ENCODE measurements at places on chromosomes 6 and 20.

- no peak for DNase-seq
These were observed 6.9 kb downstream of the PSMG4 start for GRCh38 chr6:3265671-3266070.

DNA sequence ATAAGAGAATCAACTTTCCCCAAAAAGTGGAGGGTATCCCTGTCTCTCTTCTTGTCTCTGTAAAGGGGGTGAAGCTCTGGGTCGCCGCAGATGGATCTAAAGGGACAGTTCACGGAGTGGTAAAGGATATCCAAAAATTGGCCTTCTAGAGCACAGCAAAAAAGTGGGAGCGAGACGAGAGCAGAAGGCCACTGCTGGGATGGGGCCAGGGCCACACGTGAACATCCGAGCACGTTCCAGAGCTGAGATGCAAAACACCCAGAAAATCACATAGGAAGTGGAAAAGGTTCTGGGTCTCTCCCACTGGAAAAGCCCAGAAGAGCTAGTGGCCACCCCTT lies 837 bp downstream of the TRAM2 start:
- no peak for DNase-seq

DNA sequence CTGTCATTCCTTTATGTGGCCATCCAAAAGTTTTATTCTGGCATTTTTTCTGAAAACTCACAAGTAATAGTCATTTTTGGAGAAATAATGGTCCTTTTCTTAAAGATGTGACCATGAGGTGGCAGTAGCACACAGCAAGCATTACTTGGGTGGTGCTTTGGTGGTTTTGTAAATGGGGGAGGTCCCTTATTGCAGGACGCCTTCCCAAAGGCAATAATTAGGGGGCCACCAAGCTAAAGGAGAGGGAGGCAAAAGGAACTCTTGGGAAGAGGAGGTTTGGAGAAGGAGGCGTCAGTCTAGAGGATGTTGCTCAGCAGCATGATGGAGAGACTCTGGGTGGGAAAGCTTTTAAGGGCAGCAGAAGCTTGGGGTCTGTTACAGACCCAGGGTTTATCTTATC lies 422.6 kb upstream of the MMS22L start:
- no peak for DNase-seq

GRCh38 chr6:167396659-167397490 lies 72.0 kb downstream of the TTLL2 start:
- no peak for DNase-seq

- no peak for DNase-seq
These were observed 90.4 kb upstream of the MCHR2 start for GRCh38 chr6:100084316-100084990.

DNA sequence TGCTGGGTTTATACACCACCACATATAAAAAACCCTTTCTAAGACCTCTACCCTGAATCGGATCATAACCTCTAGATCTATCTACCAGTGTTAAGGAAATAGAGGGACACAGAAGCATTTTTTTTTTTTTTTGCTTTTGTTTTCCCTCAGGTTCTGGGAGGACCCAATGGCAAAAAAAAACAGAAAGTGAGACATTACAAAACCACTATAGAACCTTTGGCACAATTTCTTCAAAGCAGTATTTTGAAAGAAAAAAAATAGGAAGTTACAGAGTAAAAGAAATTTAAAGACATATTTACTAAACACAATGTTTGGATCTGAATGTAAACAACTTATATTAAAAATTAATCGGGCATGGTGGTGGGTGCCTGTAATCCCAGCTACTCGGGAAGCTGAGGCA lies 1258.7 kb upstream of the GJE1 start:
- DNase-seq = no peak

GRCh38 chr6:141437685-141438084 lies 695.0 kb upstream of the GJE1 start:
- DNase-seq = no peak

DNA sequence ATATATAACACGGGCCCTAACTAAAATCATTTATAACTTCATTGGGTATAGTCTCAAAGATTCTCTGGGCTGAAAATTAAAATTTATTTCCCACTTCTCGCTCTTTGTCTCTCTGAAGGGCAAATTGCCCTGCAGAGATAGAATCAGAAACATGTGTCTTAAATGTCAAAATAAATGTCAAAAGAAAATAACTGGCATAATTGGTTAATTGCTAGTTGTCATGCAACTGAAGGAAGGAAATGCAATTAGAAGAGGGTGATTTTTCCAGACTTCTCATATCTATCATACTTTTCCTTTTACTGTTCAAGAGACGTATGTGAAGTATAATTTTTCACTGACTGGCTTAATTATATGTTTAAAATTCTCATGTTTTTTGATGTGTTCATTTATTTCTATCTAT lies 80.3 kb upstream of the HMGCLL1 start:
- no peak for DNase-seq

- DNase-seq = no peak
These were observed 37.9 kb downstream of the SCML4 start for GRCh38 chr6:107786179-107786578.

GRCh38 chr6:29737707-29738630 lies 14.7 kb downstream of the HLA-F start:
- peak; percentile 53 for DNase-seq

GRCh38 chr20:5172167-5172601 lies 45.4 kb downstream of the CDS2 start:
- no peak for DNase-seq

- DNase-seq = peak; percentile 25
These were observed 46.1 kb upstream of the TMEM217 start for GRCh38 chr6:37303891-37304503.

GRCh38 chr20:60255415-60255814 lies 297.2 kb downstream of the CDH26 start:
- no peak for DNase-seq

- no peak for DNase-seq
These were observed 33.5 kb downstream of the EDN3 start for GRCh38 chr20:59333951-59334350.

DNA sequence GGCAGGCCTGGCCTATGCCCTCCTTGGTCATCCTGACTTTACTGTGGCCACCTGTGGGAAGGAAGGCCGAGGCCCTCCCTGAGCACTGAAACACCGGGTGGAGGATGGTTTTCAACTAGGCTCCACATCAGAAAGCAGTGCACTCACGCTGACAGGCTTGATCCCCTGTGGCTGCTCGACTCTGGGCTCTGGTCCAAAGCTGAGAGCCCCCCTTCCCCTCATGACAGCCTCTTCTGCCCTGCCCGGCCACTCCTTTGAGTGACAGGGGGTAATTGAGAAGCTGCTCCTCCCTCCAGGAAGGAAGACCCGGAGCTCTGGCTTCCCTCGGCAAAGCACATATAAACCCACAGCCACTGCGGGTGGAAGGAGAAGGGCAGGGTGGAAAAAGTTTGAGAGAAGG lies 43.6 kb downstream of the MUC22 start:
- DNase-seq = no peak

GRCh38 chr20:57769756-57770155 lies 59.9 kb upstream of the PMEPA1 start:
- DNase-seq = no peak

All from germinal center (tissue), 1 donor.